Kasumi-1 (cell line): ENCODE measurements at places on chromosomes 5 and 9.

DNA sequence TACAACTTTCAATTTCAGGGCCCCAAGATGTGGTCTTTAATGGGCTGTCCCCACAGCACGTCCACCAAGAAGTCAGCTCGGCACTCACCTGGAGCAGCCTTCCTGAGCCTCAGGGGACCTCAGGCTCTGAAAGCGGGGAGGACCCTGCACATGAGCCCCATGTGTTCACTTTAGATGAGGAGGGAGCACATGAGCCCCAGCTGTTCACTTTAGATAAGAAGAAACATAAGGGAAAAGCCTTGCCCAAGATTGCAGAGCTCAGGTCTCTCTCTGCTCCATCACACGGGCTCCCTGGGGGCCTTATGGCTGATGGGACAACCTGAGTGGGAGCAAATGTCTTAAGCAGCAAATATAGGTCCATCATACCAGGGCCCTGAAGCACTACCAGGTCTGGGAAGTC is 56.4 kb downstream of the NIPSNAP3B start:
- no peak for DNase-seq

- DNase-seq, result no peak
These were observed 39.4 kb upstream of the RPL26L1 start for GRCh38 chr5:172919525-172920446.

GRCh38 chr9:26462751-26463150 is 429.9 kb downstream of the CAAP1 start:
- DNase-seq, result no peak

DNA sequence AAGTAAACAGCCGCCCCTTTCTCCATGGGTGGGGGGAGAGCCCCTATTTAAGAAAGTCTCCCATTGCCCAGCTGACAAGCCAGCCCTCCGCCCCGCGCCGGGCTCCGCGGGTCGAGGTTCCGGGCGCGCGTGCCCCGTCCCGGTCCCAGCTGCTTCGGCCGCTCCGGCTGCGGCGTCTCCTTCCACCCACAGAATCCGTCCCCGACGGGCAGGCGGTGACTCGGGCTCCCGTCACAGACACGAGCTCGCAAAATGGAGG is 223 bp downstream of the NR3C1 start:
- peak; percentile 48 for DNase-seq

- no peak for DNase-seq
These were observed 206.9 kb downstream of the FSTL4 start for GRCh38 chr5:133405275-133406034.

DNA sequence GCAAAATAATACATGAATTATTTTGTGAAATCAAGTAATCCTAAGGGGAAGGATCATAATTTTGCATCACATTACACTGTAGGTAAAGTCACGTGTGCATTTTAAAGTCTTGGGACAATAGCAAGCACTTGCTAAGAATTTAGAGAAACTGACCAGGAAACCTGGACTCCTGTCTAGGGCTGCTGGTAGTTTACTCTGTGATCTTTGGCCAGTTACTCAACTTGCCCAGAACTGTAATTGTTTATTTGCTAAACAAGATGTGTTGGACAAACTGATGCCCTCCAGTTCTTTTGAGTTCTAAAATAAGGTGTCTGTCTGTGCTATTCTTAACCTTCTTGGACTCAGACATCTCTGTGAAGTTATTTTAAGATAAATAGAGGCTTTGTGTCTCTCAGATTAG is 594.8 kb upstream of the DMAC1 start:
- no peak for DNase-seq

DNA sequence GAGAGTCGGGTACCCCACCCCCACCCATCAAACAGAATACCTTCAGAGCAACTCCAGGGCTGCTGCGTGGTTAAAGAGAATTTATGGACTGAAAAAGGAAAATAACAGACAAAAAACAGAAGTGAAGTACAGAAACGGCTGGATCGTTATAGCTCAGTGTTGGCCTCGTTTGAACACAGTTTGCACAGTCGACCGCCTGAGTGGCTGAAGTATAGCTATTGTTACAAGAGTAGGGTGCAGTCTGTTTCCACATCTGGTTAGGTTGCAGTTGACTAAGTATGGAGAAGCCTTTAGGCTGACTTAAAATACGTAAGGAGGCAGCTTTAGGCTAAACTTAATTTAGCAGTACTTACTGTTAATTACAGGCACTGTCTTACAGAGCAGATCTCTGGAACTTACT is 121.2 kb downstream of the GCNT1 start:
- DNase-seq, result peak; percentile 45

DNA sequence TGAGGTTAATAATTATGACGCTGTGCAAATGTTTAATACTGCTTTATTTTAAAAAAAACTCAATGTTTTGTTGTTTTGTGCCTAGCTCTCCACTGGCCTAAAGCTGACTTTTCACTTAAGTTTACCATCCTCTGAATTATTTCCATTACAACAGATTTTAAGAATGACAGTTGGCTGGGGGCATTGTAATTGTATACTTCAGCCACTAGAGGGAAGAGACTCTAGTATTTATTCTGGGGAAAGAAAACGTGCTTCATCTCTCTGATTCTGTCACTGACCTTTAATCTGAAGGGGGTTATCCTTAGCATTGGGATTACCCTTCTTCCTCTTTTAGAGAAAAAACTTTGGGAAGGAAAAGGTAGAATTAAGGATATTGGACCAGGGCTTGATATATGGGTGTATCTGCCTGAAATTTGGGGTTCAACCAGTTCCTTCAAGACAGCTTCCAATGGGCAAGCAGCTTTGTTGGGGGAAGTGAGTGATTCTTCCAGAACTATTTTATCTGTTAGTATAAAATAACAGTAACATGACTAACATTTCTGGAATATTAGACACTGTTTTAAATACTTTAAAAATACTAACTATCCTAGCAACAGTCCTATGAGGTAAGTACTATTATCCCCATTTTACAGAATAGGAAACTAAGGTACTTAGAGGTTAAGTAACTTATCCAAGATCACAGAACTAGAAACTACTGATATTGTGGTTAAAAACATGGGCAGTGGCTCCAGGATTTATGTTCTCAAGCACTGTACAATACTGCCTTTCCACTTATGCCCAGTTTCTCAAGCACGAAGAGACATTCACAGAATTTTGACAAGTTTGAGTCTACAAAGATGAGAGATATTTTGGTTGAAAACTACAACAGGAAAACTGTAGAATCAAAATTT is 208.4 kb downstream of the CD180 start:
- peak; percentile 88 for DNase-seq

- peak; percentile 71 for DNase-seq
These were observed 237.0 kb downstream of the PAPPA start for GRCh38 chr9:116390303-116391228.

- DNase-seq, result no peak
These were observed 167.8 kb downstream of the MAN2A1 start for GRCh38 chr5:109857405-109858031.

DNA sequence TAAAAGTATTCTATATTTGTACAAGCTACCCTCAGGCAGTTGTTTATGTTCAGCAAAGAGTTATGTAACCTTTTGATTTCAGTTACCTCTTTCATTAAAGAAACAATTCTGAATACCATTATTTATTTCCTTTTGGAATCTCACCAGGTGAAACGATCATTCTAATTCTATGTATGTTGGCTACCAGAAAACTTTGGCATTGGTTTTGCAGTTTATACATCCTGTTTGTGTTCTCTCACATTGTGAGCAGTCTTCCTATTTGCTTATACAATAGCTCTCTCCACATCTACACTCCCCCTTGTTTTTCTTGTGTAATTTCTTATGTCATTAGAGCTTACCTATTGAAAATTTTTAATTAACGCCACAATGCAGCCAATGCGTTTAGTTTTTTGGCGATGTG is 276.0 kb upstream of the MPDZ start:
- DNase-seq, result no peak

DNA sequence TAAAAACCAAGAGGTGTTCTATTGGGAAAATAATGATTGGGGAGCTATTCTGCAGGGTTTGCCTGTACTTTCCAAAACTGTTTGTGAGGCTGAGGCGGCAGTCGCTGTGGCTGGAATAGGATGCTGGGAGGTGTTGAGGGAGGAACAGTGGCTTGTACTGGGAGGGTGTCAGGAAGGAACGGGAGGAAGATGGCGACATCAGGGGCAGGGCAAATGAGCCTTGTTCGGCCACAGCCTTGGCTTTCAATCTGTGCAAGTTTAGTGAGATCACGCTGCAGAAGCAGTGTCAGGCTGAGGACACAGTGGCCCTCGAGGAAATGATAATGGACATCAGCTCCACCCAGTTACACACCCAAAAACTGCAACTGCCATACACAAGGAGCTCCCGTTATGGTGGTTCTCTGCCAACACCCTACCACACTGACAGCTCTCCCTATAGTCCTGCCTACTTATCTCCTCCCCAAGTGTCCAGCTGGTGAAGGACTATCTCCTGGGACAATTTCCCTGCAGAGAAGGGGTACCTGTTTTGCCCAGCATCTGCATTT is 27.3 kb downstream of the KIF2A start:
- DNase-seq, result no peak

DNA sequence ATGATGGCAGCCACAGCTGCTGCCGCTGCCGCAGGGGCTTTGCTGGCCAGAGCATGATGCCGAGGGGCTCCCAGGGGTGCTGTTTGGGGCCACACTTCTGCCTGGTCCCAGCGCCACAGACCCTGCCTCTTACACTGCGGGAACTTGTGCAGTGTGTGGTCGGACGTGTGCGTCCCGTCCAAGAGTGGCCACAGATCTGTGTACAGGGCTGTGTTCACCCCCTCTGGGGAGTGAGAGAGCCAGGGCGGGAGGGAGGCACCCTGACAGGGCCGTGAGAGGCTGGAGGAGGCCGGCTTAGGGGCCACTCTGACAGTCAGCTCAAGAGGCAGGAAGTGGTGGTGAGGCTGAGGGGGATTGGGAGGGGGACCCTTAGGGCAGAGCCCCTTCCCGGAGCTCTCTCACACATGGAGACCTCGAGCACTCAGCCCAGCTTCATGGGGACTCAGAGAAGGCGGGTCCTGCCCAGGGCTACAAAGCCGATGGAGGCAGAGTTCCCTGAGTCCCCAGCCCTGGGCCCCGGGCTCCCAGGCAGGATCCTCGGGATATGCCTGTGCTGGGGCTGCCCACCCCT is 13.1 kb upstream of the CARD19 start:
- no peak for DNase-seq

- no peak for DNase-seq
These were observed 2.4 kb upstream of the OR1K1 start for GRCh38 chr9:122797316-122798063.

DNA sequence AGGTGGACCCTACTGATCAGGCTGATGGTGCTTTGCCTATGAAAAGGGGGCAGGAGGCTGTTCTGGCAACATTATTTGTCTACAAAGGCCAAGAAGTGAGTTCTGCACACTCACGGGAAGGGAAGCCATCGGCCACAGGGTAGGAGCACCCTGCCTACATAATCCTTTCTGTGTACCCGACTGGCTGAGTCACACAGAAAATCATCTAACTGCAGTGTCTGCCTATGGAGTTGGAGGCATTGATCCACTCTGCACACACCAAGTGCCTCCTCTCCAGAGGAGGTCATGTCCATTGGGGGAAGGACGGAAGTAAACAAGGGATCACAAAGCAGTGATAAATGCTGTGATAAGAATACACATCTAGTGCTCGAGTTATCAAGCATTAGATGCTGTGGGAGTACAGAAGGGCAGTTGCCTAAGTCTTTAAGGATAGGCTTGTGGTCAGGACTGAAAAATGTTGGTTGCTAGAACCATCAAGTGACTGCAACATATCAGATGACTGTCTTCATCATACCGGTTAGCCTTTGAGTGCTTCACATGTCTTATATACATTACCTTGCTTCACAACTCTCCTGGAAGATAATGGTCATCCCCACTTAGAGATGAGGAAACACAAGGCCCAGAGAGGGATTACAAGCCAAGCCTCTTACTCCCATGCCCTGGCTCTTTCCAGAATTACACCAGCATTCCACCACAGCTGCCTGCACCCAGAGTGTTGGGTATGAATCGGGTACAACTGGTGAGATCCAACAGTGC is 1.3 kb upstream of the SLC2A8 start:
- DNase-seq, result no peak

DNA sequence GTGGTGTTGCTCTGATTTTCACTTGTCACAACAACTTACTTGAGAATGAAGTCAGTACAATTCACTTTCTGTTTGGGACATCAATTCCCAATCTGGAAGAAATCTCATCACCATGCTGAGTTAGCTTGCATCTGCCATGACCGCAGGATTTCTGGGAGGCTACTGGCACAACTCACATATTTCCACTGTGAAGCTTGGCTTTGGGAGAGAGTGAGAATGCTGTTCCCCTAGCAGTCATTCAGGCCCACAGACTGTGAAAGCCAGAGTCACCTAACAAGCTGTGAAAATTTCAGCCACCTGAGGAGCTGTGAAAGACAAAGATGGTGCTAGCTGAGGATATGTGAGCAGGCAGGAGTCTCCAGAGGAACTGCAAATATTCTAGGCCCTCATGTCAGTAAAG is 365.2 kb upstream of the TUSC1 start:
- DNase-seq, result no peak

GRCh38 chr5:159616952-159617351 is 286.7 kb upstream of the IL12B start:
- DNase-seq, result no peak

- DNase-seq, result peak; percentile 27
These were observed 246.5 kb downstream of the PTPRD start for GRCh38 chr9:10366171-10366779.

DNA sequence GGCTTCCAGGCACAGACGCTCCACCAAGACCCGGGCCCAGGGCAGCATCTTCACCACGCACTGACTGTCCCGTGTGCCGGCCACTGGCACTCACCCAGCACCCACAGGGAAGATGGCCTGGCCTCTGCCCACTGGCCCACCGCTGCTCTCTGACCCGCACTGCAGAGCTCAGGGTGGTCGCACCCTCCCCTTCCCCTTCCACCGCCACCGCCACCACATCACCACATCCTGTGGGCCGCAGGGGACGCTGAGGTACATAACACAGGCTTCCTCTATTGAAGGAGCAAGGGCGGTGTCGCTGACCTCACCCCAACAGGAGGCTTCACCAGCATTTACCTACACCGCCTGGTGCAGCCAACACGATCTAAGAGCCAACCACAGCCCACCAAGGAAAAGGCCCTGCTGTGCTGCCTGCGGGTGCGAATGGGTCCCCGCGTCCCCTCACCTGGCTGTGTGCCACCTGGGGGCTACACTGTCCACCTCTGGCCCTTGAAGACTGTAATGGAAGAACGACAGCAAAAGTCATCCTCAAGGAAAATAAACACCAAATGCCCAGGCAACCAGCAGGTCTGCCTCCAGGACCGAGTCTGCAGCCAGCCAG is 101.8 kb downstream of the CAMSAP1 start:
- DNase-seq, result no peak

GRCh38 chr5:9529041-9529480 is 16.8 kb downstream of the SEMA5A start:
- no peak for DNase-seq

- DNase-seq, result no peak
These were observed 6.7 kb downstream of the SLCO4C1 start for GRCh38 chr5:102289251-102289899.

- no peak for DNase-seq
These were observed 27.4 kb downstream of the PDE6A start for GRCh38 chr5:149917073-149917676.

DNA sequence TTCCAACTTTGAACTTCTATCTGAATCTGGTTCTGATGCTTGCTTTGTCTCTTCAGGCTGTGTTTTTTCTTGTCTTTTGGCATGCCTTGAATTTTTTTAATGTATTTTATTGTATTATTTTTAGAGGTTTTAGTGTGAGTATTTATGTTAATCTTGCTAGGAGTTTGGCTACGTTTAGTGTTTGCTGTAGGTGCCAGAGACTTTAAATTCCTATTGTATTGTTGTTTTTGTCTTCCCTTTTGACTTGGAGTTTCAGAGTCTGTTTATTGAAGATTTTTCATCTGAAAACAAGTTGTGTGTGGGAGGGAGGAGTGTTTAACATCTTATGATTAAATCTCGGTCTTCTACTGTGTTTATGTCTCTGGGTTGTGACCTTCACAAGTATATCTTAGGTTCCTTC is 956.8 kb downstream of the TLE1 start:
- no peak for DNase-seq
